DMS53 (cell line): ENCODE measurements at places on chromosomes 4 and X.

DNA sequence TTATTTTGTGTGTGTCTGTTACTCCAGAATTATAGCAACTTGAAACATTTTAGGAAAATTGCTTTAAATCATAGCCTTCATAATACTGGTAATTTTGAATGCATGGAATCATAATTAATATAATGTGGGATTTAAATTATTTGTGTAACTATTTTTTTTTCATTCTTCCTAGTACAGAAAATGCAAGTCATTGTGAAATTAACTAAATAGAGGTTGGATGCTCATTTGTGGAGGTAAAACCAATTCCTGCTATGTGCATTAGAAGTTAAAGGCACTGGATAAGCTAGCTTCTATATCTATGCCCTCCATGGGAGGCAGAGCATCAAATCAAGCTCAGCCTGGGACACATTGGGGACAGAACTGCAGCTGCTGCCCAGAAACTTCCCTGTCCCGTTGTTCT is 1048.5 kb upstream of the PABPC4L start:
- DNase-seq, result no peak

DNA sequence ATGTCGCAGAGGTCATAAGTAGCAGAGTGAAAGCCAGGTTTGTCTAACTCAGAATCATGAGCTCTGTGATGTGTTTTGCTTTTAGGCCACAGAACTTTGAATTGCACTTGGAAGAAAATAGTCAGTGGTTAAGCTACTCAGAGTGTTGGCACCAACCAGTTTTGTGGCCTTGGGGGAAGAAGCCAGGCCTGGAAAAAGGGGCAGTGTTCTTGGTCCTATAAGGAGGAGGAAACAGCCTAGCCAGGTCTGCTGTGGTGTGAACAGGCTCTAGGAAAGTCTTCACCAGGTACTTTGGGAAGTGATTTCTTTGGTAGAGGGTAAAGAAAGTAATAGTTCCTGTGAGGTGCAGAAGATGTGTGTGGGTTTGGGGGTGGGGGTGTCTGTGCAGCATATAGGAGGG is 49.2 kb downstream of the FHIP1A start:
- no peak for DNase-seq

- DNase-seq, result no peak
These were observed 65.7 kb downstream of the NEIL3 start for GRCh38 chr4:177375372-177375771.

- no peak for DNase-seq
These were observed 228.1 kb downstream of the CBR4 start for GRCh38 chr4:168781926-168782325.
